ENCODE measurements at places on chromosomes 2 and 18. TPM values are rescaled to one million over a fixed set of nuclear protein-coding genes. Genes with fewer than 3 reads are reported as not detected.
A peak's percentile ranks its signal among the peaks of the same experiment; 100 is the strongest.

Gene ABHD3
- polyA plus RNA-seq, result 4.6 TPM

Gene ATP9B
- 8.5 TPM for polyA plus RNA-seq

Gene CYRIA
- not detected for polyA plus RNA-seq

Gene ATP6V1C2
- 0.18 TPM for polyA plus RNA-seq

Gene POMC
- 3.6 TPM for polyA plus RNA-seq

Gene CERKL
- polyA plus RNA-seq, result 5.2 TPM

Gene TPO
- not detected for polyA plus RNA-seq

- no peak for DNase-seq
Measured at GRCh38 chr18:55268628-55269275, 309.5 kb upstream of the CCDC68 start.

DNA sequence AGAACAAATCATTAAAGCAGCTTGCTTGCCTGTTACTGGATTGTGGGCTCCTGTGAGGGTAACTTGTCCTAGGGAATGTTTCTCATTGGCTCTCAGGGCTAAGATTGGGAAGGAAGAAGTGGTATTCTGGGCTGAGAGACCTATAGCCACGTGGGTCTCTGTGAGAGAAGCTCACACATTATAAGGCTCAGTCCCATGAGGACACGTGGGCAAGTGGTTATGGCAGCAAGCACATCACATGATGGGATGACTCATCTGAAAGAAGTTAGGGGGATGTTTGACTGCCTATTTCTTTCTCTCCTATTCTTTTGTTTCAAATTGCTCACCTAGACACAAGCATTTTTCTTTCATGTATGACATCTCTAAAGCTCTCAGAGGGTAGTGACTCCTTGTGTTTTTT, 418.0 kb upstream of the ST6GAL2 start:
- DNase-seq, result no peak

- peak; percentile 67 for DNase-seq
Measured at GRCh38 chr2:70340761-70341476, 39.1 kb upstream of the FAM136A start.

DNA sequence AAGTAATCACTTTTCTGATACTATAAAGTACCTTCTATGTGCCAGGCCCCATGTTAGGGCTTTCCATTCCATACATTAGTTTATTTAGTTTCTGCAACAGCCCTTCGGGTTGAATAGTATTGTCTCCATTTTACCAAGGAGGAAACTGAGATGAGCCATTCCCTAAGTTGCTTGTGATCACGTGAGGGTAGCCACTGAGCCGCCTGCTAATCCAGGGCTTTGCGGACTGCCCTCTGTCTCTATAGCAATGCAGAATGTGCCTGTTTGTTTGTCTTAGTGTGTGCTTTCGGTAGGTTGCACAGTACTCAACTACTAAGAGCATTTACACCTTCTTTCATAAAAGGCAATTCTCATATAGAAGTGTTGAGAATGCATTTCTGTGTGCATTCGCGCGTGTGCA, 5.0 kb downstream of the EMILIN2 start:
- DNase-seq, result no peak

DNA sequence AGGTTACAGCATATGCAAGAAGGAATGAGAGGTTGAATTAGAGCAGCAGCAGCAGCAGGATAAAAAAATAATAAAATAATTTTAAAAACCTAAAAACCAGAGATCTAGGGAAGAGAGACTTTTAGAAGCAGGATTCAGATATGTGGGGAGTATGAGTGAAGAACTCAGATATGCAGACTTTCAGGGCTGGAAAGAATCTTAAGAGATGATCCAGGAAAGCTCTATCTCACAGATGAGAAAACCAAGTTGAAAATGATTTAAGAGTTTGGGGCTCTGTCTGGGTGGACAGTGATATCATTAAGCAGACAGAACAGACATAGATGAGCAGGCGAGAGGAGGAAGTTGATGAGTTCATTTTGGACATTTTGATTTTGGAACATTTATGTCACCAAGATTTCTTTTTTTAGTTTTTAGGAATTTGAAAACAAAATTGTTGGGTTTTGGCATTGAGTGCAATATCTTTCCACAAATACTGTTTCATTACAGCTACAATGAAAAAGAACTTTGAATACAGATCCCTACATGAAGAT, 31.8 kb downstream of the BCL2 start:
- no peak for DNase-seq

GRCh38 chr18:57910134-57910533, 107.0 kb upstream of the ATP8B1 start:
- DNase-seq, result no peak

DNA sequence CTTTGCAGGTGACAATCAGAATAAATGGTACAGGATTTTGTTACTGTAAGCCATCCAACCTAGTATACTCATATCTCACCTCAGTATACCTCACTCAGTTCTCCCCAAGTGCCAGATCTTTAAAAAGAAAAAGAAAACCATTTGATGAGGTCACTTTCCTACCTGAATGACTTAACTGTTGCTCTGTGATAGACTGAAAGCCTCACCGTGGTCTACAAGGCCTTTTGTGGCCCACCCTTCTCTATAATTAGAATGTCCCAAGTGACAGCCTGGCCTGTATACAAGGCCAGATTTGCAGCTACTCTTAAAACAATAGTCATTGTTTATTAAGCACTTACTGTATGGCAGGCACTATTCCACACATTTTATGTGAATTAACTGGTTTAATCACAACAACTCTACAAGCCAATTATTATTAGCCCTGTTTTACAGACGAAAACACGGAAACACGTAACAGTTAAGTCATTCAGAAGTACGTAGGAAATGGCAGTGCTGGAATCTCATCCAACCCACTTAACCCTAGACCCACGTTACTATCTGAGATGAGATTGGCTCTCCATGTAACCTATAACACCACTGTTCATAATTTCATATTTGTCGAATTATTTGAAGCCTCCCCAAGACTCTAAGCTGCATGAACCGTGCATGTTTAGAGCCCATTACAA, 28.3 kb downstream of the PKP4 start:
- no peak for DNase-seq

GRCh38 chr18:24530630-24531111, 70.2 kb downstream of the HRH4 start:
- peak; percentile 78 for DNase-seq

GRCh38 chr2:216618785-216619184, 14.4 kb upstream of the IGFBP2 start:
- no peak for DNase-seq

DNA sequence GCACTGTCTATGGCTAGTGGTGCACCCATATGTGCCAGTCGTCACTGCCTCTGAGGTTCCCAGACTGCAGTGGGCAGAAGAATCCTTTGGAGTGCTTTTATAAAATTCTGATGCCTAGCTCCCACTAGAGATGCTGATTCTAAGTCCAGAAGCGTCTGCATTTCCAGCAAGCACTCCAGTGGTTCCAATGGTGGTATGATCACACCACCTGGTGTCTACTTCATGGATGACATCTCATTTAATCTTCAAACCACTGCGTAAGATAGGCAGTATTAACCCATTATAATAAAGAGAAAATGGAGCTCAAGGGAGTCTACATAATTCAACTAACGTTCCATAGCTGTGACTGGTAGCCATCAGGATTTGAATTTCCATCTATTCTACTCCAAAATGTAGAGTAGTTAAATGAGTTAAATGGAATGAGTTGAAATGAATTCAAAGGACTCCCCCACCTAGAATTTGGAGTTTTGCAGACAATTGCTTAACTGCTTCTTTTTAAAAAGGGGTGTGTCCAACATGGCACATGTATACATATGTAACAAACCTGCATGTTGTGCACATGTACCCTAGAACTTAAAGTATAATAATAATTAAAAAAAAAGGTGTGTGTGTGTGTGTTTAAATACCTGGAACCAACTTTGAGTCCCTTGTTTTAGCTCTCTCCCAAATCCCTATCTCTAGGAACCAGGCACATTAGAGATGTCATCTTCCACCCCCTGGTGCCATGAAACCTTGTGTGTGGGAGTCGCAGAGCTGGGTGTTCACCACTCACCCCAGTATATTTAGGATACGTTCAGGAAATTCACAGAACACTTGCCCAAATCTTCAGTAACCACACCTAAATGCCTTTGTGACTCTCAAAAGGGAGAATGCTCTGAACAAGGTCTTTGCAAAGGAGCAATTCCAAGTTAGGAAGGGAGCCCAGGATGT, 14.1 kb downstream of the LAMA3 start:
- peak; percentile 84 for DNase-seq

- peak; percentile 64 for DNase-seq
Measured at GRCh38 chr18:74652392-74652988, 54.8 kb downstream of the ZNF407 start.

- DNase-seq, result peak; percentile 26
Measured at GRCh38 chr2:241613017-241613780, 23.8 kb downstream of the THAP4 start.

All from GM23248 (cell line).